ENCODE measurements at places on chromosomes 16 and 17.

GRCh38 chr17:19750835-19751234 is 2.7 kb upstream of the ALDH3A1 start:
- DNase-seq, result peak; percentile 80

DNA sequence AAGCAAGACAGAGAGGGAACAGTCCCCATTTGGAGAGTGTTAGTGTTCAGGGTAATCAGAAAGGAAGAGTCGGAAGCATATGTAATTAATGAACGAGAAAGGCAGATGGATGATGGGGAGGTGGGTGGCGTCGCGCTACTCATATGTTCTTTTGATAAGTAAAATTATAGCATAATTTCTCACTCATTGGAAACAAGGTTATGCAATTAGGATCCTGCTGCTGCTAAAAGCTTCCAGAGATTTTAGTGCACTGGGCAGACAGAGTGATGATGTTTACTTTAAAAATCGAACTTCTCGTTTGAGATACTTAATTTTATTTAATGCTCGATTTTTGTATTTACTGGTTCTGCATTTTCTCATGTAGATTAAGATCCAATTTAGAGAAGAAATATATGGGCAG is 96.2 kb downstream of the PRKCA start:
- DNase-seq, result no peak

DNA sequence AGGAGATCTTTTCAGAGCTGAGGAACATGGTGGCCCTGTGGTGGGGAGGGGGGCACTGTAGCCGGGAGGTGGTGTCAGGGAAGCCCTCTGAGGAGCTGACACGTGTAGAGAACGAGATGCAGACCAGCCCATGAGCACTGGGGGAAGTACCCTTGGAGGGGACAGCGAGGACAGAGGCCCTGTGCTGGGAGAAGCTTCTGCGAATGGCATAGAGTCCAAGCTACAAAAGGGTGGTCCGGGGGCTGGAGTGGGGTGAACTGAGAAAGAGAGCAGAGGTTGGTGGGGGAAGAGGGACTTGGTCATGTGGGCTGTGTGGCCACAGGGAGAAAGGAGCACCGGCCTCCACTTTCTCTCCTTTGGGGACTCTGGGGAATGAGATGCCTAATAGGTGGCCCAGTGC is 270.8 kb downstream of the CBLN1 start:
- DNase-seq, result no peak

- DNase-seq, result no peak
These were observed at the start of gene RAB37 for GRCh38 chr17:74736513-74737298. Gene RAB37, plus strand, starts transcription at chr17:74737256. Its CDS starts 17 bp downstream, at chr17:74737273.

DNA sequence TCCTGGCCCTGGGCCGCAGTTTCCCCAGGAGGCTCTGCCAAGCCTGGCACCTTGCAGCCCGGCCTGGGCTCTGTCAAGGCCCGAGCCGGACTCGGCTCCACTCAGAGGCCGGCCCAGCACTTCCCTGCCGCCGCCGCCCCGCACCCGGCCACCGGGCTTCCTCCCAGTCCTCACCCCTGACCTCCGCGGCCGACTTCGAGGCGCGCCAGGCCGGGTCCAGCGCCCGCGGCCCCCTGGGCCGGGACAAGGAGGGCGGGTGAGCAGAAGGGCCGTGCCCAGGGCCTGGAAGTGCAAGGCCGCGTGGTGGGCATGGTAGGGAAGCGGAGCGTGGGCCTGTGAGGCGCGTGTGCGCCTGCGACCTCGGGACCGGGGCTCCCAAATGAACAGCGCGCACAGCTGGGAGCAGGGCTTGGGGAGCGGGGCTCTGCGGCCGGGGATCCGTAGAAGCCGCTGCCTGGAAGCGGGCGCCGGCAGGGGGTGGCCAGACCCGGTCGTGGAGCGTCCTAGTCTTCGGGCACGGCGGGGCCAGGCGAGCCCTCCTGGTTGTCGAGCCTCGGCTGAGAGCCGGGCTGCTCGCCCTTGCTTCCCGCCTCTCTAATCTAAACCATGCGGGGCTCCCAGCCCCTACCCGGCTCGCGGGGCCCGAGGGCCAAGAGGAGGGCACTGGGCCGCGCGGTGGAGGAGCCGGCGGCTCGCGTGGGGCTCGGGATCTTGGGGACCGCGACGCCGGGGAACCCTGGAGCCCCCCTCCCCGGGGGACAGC is 503 bp upstream of the TBX4 start:
- DNase-seq, result no peak

Measured in foreskin keratinocyte (primary cell).